Activated CD4-positive, alpha-beta T cell treated with anti-CD3 and anti-CD28 coated beads for 4 hours (primary cell): ENCODE measurements at places on chromosomes 1 and 21.

- no peak for DNase-seq
Measured at GRCh38 chr1:4868521-4868920, 214.1 kb downstream of the AJAP1 start.

- no peak for DNase-seq
Measured at GRCh38 chr1:245797592-245798348, 643.0 kb downstream of the KIF26B start.

- DNase-seq = no peak
Measured at GRCh38 chr1:185895208-185895900, 161.2 kb downstream of the HMCN1 start.

- DNase-seq = no peak
Measured at GRCh38 chr1:43704838-43705237, 2.5 kb upstream of the ST3GAL3 start.

- DNase-seq = peak; percentile 65
Measured at GRCh38 chr1:2314803-2315673, 76.3 kb downstream of the MORN1 start.

DNA sequence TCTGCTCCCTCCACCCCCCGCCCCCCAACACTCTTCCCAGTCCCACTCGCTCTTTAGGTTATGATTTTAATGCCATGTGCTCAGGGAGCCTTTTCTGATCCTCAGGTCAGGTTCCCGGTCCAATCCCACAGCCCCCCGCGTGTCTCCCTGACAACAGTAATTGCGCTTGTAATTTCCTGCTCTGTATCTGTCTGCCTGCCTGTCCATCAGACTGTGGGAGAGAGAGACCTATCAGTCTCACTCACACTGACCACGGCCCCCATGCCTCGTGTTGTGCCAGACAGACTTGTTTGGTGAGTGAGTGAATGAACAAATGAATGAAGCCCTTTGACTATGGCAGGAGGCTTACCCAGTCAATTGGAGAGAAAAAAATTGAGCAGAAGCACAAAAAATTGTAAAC lies 50.8 kb upstream of the ECE1 start:
- DNase-seq = no peak

DNA sequence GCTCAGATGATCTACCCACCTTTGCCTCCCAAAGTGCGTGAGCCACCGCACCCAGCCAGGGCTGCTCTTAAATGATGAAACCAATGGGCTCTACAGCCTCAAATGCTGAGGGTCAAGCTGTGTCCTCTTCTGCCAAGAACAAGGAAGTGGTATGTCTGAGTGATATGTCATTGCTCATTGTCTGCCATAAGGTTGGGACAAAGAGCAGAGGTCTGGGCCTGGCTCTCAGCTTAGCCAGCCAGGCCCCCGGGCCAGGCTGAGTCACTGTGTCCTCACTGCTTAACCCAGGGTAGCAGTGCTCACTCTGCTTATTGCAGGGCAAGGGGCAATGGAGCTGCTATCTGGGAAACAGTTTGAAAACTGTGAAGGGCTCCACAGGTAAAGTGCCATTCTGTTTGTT lies 8.3 kb upstream of the ETS2 start:
- DNase-seq = no peak

- no peak for DNase-seq
Measured at GRCh38 chr1:26079178-26079563, 11.7 kb upstream of the TRIM63 start.

DNA sequence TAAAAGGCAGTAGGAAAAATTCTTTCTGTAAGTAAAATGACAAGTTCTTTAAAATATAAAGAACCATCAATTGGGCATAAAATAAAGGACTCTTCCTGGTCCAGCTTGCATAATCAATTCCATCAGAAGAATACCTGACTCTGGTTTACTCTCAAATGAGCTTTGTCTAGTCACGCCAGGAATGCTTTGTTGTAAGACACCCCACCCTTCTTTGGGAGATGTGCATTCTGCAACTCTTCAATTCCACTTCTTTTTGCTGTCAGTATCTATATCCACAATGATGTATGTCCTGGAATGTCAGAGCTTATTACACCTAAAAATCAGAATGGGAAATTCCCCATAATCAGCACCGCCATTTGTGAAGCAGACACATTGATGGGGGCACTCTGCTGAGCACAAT lies 76.1 kb downstream of the PTPN14 start:
- DNase-seq = no peak

DNA sequence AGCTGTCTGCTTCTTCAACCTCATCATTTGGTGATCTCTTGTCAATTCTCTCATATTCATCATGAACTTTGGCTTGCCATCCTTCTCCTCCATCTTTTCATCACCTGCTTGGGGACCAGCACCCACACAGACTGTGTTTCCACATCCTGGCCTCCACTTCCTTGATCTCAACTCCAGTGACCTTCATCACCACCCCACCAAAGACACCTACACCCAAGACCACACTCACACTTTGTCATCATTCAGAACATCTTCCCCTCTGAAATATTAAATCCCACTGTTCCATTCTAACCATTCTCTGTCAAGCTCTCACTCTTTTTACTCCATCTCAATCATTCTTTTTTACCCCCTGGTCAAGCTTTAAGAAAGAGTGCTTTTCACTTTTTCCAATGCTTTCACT lies 115.5 kb upstream of the VAV3 start:
- DNase-seq = peak; percentile 22

GRCh38 chr1:164614316-164614715 lies 55.3 kb downstream of the PBX1 start:
- DNase-seq = no peak

GRCh38 chr1:83883979-83884378 lies 115.0 kb downstream of the TTLL7 start:
- no peak for DNase-seq

GRCh38 chr1:217812175-217812574 lies 181.0 kb downstream of the SPATA17 start:
- DNase-seq = no peak

DNA sequence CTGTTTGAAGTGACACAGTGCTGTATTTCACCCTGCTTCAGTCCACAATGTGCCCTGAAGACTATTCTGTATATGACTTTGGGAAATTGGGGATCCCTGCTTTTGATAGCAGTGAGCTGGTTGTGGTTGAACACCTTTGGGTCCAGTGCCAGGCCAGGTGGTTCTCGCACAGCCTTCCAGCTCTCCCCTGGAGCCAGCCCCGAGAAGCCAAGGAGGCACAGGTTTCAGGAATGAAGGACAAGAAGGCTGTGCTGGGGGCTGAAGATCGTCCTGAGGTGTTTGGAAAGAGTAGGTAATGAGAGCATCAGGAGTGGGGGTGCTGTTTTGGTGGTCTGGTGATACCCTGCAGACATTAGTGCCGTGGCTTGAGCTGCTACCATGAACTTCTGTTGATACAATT lies 131.4 kb upstream of the COL6A1 start:
- no peak for DNase-seq

GRCh38 chr1:236413688-236414087 lies 19.6 kb downstream of the EDARADD start:
- DNase-seq = no peak
